Fibroblast of the aortic adventitia (primary cell): ENCODE measurements at places on chromosomes 5 and 9.

DNA sequence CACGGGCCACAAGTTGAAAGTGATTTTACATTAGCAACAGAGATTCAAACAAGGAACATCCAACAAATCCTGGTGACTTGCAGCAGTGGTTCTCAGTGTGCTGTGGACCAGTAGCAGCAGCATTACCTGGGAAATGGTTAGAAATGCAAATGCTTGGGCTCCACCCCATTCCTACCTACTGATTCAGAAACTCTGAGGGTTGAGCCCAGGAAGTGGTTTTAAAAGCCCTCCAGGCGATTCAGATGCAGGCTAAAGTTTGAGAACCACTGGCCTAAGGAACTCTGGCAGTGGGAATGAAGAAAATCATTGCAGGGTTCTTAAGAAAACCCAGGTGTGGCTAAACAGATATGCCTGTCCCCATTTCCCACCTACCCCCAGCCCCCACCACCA lies 398.8 kb downstream of the ENC1 start:
- peak; percentile 22 for DNase-seq

GRCh38 chr9:135504262-135505243 lies 4.1 kb downstream of the MRPS2 start:
- peak; percentile 57 for DNase-seq

- DNase-seq = no peak
Measured at GRCh38 chr5:137340881-137341280, 158.2 kb downstream of the SPOCK1 start.

DNA sequence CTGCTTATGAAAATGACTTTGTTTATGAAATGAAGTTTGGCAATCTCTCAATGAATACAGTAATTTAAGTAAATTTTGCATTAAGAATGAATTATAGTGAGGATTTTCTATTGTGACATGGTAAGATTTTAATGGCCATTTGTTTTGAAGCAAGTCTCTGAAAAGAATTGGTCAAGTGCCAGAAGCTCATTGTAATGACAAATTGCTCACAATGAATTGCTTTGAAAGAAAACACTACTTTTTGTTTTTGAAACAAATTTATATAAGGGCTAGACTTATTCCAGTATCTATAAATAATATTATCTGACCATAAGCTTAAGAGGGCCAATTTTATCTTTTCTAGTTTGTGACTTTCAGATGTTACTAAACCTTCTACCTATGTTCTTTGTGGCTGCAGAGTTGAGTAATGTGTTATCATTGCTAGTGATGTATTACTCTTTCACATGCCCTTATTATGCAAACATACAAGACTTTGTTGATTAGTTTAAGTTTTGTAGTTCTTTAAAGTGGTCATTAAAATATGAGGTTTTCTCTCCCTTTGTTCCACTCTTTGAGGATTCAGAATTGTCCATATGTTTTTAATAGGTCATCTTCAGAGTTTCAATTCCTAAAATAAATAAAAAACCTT lies 93.0 kb upstream of the ZNF608 start:
- DNase-seq = peak; percentile 58

DNA sequence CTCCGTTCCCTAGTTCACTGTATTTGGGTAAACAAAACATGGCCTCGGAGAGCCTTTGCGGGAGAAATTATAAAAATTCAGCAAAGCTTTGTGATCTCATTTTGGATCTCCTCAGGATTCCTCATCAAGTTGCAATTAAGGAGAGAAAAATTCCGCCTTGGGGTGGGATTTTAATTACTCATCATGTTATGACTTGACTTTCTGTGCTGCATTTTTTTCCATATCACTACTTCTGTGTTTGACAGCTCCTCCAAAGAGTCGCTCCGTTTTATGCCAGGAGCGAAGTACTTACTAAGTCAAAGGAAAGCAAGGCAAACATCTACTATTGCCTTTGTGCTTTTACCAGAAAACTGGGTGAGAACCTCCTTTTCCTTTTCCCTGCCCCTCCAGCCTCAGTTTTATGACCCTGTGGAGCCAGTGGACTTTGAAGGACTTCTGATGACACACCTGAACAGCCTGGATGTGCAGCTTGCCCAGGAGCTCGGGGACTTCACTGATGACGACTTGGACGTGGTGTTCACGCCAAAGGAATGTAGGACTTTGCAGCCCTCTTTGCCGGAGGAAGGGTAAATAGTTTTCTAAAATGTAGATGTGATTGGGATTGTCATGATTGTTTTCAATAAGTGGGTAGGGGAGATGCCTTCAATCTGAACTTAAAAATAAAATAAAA lies 71.5 kb downstream of the DOCK8 start:
- no peak for DNase-seq

DNA sequence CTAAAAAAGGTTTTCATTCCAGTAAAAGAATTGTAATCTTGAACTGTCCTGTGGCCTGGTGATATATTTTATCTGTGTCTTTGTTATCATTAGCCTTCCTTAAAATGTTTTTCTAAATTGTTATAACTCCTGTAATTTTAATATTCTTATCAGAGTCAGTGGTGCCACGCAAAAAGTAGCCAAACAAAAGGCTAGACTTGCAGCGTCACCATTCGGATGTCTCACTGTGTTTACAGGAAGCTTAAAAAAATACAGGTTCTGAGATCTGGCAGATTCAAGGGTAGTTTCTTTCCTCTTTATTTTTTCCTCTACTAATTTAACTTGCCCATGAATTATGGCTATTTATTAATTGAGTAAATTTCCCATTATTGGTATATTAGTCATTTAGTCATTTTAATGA lies 362.3 kb downstream of the MAT2B start:
- DNase-seq = peak; percentile 80
